Mesothelial cell of epicardium (in vitro differentiated cells): ENCODE measurements at places on chromosomes 6 and 20. TPM values are rescaled to one million over a fixed set of nuclear protein-coding genes. Genes with fewer than 3 reads are reported as not detected.

TP53INP2 gene
- 11.8 to 13.1 TPM (median 12.0 TPM) in 3 replicates for total RNA-seq

PTCRA gene
- not detected in 3 replicates for total RNA-seq

ROS1 gene
- not detected in 3 replicates for total RNA-seq

TRIM27 gene
- total RNA-seq, result 75.7 to 77.0 TPM (median 76.1 TPM) in 3 replicates

GCLC gene
- 18.7 to 27.5 TPM (median 23.5 TPM) in 3 replicates for total RNA-seq

SLC32A1 gene
- not detected in 3 replicates for total RNA-seq

HLA-DQB2 gene
- total RNA-seq, result not detected in 3 replicates

GFRA4 gene
- total RNA-seq, result not detected in 3 replicates

GRCh38 chr20:41111578-41111951 is 25.8 kb upstream of the PLCG1 start:
- no peak for DNase-seq
- H3K27ac ChIP-seq, result peak overlapping the region; percentile 64
- H3K4me1 ChIP-seq, result no peaks in the 10 kb centered on the region

GRCh38 chr6:10528158-10528981 is 7.2 kb downstream of the GCNT2 start:
- DNase-seq, result no peak
- no peak overlapping the region for H3K4me3 ChIP-seq
- no peaks in the 10 kb centered on the region for H3K27me3 ChIP-seq
- H3K36me3 ChIP-seq, result peaks cover 24% of the 10 kb centered on the region
- peaks cover 23% of the 10 kb centered on the region for H3K4me1 ChIP-seq

DNA sequence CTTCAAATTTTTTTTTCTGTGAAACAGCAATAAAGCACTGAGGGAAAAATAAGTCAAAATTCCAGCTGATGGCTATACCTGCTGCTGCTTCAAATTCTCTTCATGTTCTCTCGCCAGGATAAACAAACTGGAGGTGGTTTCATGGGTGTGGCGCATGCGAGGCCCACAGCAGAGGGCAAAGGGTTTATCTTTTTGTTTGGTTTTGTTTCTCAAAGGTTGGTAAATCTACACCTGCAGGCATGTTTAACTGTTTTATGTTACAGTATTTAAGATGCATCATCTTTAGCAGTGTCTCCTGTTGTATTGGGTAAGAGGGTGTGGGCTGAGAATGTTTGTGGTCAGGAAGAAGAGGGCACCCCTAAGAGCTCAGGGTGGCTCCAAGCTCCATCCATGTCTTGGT is 342.2 kb downstream of the CDH26 start:
- no peak overlapping the region for H3K27ac ChIP-seq
- peaks cover 5% of the 10 kb centered on the region for H3K27me3 ChIP-seq
- H3K4me1 ChIP-seq, result no peaks in the 10 kb centered on the region
- no peak for DNase-seq

- no peaks in the 10 kb centered on the region for H3K4me1 ChIP-seq
- no peak overlapping the region for H3K27ac ChIP-seq
- no peak for DNase-seq
- H3K27me3 ChIP-seq, result no peaks in the 10 kb centered on the region
- H3K4me3 ChIP-seq, result no peak overlapping the region
- no peaks in the 10 kb centered on the region for H3K36me3 ChIP-seq
Measured at GRCh38 chr20:60573003-60573680, 614.9 kb downstream of the CDH26 start.

- H3K27me3 ChIP-seq, result peaks cover 16% of the 10 kb centered on the region
- no peak for DNase-seq
- no peaks in the 10 kb centered on the region for H3K36me3 ChIP-seq
- H3K4me1 ChIP-seq, result peaks cover 13% of the 10 kb centered on the region
Measured at GRCh38 chr6:291204-291696, 1.0 kb upstream of the DUSP22 start.

DNA sequence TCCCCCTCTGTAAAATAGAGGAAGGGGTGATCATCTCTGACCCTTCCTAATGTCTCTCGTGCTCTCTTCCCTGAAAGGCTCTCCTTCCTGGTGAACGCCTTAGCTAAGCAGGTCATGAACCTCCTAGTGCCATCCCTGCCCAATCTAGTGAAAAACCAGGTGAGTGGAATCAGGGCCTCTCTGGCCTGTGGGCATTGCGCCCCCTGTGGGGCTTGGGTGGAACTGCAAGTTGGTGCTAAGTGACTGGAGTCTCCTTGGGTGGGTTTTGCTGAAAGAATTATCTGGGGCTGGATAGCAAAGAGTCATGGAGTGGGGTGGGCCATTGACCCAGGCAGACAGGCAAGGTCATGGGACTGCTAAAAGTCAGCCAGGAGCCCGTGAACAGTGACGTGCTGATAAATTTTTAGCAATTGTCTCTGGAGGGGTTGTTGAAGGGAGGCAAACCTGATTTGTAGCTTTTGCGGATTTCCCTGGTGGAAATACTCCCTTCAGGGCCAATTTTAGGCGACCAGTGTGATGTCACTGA is 8.9 kb downstream of the BPIFB1 start:
- peak; percentile 63 for DNase-seq
- H3K4me3 ChIP-seq, result no peak overlapping the region
- H3K4me1 ChIP-seq, result no peaks in the 10 kb centered on the region
- H3K36me3 ChIP-seq, result no peaks in the 10 kb centered on the region
- H3K27me3 ChIP-seq, result peaks cover 72% of the 10 kb centered on the region

DNA sequence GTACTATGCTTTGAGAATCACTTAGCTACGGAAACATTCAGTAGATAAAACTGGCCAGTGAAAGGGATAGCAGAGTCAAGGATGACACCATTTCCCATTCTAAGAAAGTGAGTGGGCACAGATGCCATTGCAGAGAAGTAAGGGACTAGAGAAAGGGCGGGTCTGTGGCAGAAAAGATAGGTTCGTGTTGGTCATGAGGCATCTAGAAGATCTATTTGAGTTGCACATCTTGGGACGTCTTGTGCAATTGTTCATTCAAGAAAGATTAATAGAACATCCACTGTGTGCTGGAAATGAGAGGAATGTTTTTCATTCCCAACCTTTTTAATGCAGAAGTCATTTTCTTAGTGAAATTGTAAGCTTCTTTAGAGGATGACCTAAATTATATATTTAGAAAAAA is 161.7 kb downstream of the PLCB1 start:
- H3K4me1 ChIP-seq, result peaks cover 5% of the 10 kb centered on the region
- H3K27me3 ChIP-seq, result peaks cover 2% of the 10 kb centered on the region
- H3K4me3 ChIP-seq, result no peak overlapping the region

DNA sequence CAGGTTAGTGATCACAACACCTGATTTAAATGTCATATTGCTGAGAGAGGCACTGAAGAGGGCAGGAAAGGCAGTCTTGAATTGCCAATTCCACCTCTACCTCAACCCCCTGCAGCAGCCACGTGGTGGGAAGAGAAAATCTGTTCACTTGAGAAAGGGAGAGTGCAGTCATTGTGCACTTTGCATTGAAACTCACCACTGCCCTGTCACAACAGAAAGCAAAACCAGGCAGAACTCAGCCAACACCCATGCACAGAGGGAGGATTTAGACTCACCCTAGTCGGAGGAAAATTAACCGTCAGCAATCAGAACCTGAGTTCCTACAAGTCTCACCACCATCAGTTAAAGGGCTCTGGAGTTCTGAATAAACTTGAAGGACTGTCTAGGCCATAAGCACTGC is 1040.2 kb downstream of the HACE1 start:
- no peak overlapping the region for H3K4me3 ChIP-seq
- H3K4me1 ChIP-seq, result no peaks in the 10 kb centered on the region
- no peak for DNase-seq
- no peaks in the 10 kb centered on the region for H3K36me3 ChIP-seq

DNA sequence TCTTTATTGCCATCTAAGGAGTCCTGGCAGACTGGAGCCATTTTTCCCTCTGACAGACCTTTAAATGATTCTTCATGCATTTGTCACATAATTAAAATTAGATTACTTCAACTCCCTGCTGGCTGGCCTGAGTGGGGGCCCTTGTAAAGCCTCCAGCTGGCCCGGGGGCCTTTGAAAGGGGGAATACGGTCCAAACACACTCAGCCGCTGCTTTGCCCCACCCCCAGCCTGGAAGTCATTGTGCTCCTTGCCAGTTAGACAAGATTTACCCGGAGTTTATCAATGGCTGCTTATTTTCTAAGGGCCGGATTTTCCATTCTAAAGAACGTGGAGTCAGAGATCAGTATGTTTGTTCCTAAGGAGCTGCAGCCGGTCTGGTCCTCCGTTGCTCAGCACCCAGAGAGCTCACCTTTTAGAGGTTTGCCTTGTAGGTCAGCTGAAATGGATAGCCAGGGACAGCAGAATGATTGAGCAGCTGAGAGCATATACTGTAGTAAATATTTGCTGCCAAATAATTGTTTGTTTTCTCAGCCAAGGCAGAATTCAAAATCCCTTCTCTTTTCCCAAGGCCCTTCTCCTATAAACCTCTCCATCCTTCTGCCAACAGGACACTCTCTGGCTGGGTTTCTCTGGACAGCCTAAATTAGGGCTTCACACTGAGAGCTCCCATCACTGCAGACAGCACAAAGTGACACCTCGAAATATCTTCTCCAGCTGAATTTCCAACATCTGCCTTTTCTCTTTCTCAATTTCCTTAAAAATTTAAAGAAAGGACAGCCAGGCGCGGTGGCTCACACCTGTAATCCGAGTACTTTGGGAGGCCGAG is 68.4 kb upstream of the RBM24 start:
- H3K27ac ChIP-seq, result peak overlapping the region; percentile 83
- DNase-seq, result peak; percentile 39
- H3K4me1 ChIP-seq, result peaks cover 13% of the 10 kb centered on the region
- H3K36me3 ChIP-seq, result peaks cover 5% of the 10 kb centered on the region

- H3K4me1 ChIP-seq, result peaks cover 35% of the 10 kb centered on the region
- no peaks in the 10 kb centered on the region for H3K27me3 ChIP-seq
- no peak for DNase-seq
- H3K4me3 ChIP-seq, result no peak overlapping the region
Measured at GRCh38 chr6:4804095-4804494, 27.9 kb downstream of the CDYL start.

GRCh38 chr20:18645196-18645745 is 57.4 kb downstream of the DTD1 start:
- H3K4me3 ChIP-seq, result no peak overlapping the region
- no peak for DNase-seq
- no peak overlapping the region for H3K27ac ChIP-seq
- peaks cover 1% of the 10 kb centered on the region for H3K36me3 ChIP-seq
